ENCODE measurements at places on chromosomes 1 and 21.

GRCh38 chr21:36909423-36909822 lies 57.0 kb downstream of the HLCS start:
- no peak for DNase-seq

DNA sequence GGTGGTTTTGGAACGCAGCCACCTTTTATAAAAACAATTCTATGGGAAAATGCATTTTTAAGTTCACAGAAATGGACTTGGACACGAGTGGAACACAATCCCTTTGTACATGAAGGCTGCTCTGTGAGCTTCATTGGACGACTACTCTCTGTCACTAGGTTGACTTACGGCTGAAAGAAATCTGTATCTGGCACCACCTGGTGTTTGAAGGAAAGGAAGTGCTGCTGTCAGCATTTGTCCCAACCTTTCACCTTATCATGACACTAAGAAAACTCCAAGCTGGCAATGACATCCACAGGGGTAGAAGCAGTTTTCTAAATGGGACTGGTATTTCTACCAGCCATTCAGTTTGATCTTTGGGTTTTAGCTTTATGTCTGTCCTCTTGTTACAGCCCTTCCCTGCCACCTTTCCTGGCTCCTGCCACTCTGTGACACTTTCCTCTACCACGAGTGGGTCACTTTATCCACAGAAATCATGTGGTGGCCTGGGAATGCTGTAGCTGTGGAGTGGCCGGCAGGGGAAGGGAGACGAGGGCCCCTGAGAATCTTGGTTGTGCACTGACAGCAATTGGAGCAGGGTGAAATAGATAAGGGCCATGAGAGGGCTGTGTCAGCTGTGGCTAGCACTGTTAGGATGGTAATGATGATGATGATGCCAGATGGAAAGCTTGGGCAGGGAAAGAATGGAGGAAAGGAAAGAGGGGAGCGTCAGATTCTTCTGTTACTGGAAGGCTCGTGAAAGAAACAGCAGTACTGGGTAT lies 85.2 kb downstream of the TBX19 start:
- DNase-seq: no peak

- no peak for DNase-seq
These were observed 59.5 kb upstream of the LAPTM5 start for GRCh38 chr1:30817077-30817438.

DNA sequence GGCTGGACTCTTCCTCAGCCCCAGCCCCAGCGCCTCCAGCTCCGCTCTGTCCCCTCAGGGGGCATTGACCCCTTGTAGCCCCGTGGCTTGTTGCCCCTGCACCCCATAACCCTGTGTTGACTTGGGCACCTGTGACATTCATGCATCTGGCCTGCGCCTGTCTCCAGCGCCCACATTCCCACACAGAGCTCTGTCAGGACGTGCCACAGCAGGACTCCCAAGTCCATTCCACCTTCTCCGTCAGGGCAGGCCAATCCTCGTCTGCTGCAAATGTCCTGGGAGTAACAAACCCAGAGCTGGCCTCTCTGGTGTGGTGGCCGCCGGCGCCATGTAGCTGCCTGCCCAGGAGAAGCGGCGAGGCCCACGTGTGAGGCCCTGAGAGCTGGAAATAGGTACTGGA lies 60.6 kb downstream of the AGPAT3 start:
- no peak for DNase-seq

DNA sequence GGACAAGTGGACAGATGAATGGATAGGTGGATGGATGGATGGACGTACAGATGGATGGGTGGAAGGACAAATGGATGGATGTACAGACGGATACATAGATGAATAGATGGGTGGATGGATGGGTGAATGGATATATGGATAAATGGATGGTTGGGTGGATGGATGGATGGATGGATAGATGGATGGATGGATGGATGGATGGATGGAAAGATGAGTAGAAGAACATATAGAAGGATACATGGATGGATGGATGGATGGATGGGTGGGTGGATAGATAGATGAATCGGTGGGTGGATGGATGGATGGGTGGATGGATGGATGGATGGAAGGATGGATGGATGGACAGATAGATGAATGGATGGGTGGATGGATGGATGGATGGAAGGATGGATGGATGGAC lies 274.3 kb downstream of the KAZN start:
- DNase-seq: no peak

DNA sequence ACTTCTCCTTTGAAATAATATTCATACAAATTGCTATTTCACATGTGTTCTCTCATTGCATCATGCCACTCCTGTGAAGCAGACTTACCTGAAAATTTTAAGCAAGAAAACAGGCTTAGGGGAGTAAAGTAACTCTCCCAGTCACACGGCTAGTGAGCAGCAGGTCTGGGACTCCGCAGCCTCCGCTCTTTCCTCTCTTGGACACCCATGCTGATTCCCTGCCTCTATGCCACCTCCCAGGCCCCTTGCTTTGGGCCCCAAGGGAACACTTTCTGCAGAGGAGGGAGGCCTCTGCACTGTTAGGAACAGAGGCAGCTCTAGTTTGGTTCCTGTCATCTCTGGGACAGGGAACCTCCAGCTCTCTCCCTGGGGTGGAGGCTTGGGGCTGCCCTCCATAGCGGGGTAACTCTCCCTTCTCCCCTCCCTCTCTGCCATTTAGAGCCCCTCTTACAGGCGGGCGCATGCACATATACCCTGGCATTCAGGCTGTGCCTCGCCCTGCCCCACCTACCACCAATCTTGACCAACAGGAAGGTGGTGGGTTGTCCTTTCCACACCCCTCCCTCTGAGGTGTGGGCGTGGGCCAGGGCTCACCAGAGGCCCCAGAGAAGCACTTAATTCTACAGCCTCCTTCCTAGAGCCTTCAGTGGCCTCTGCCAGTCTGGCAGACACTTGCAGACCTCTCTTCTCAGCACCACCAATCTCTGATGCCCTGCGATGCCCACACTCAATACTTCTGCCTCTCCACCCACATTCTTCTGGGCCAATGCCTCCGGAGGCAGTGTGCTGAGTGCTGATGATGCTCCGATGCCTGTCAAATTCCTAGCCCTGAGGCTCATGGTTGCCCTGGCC lies at the start of gene RXFP4:
TSS of gene RXFP4 (plus strand) at position 646 of the 852 bp plus-strand sequence. CDS start at position 718, 72 bp downstream.
- no peak for DNase-seq

DNA sequence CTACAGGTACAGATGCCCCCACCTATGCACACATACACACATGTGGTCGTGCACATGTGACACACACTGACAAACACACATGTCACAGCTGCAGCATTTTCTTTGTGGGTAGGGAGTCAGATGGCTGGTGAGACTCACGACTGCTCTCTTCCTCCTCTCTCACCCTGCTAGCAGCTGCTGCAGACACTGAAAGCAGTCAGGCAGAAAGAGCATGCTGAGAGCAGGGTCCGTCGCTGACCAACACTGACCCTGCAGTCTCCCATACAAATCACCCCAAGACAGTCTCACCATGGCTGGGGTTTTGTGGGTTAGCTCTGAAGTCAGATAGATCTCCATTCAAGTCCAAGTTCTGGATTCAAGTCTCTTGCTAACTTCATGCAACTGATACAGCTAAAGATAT lies 188.3 kb downstream of the ASTN1 start:
- DNase-seq: no peak

- DNase-seq: no peak
These were observed 31.7 kb downstream of the ERICH3 start for GRCh38 chr1:74641876-74642275.

DNA sequence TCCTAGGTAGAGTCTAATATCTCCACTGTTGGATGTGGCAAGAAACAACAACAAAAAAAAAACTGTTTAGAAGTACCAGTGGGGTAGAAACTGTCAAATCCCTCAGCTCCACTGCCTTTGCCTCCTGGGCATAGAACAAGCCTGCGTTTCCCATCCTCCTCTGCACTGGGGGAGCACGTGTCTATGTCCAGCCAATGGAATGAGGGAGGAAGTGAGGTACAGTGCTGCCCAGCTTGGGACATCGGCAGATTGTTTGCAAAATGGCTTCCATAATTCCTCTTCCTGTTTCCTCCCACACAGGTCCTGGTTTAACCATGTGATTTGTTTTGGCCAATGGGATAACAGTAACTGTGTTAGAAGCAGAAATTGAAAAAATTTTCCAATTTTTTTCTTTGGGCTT lies 39.1 kb downstream of the PSMG1 start:
- no peak for DNase-seq

- no peak for DNase-seq
These were observed 33.9 kb downstream of the COQ8A start for GRCh38 chr1:226973898-226974543.

DNA sequence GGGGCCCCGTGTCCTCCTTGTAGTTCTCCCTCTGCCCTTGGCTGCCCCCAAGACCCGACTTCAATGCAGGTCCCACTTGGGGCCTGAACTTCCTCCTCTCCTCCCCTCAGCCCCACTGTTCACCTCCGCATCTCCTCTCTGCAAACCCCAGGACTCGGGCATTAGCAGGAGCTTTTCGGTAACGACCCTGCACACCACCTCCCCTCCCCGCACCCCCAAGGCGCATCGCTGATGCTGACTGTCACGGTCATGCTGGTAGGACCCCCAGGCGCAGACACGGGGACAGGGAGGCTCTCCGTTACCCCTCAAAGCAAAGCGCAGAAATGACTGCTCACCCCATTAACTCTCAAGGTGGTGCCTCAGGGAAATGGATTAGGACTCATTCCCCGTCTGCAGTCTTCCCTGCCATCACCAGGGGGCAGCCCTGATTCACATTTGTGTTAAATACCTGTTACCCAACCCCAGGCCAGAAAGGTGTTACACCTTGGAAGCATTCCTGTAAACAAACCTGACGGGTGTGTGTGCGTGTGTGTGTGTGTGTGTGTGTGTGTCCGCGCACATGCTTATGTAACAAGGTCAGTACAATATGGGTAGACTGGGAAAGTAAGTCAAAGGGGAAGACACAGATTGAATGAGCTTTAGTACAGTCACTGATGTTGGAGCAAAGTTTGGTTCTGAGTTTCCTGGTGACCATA lies 6.4 kb upstream of the GUCA2B start:
- DNase-seq: peak; percentile 50

GRCh38 chr1:10398734-10399443 lies at the start of gene PGD:
Gene PGD, plus strand, starts transcription at chr1:10399064. Its CDS starts 54 bp downstream, at chr1:10399118.
- DNase-seq: peak; percentile 99
